ENCODE measurements at places on chromosomes 7 and 10.

- peak; percentile 38 for DNase-seq
Observed at GRCh38 chr7:101410743-101411507, 48.2 kb downstream of the COL26A1 start.

DNA sequence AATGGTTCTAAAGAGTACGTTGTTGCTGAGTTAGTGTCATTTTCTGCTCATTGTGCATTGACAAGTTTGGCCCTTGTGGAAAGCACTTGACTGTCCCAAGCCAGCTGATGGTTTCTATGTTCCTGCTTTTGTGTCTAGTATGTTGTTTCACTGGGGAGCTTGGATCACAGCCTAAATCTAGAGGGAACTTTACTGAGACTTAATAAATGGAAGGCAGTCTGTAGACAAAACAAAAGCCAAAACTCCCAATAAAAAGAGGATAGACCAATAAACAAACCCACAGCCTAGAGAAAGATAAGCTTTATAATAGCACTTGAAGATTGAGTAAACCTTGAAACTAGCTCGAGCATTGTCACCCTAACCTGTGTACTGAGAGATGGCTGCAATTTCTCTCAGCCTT lies 196.8 kb downstream of the ADRA2A start:
- no peak for DNase-seq

- no peak for DNase-seq
Observed at GRCh38 chr7:7908622-7909145, 59.9 kb upstream of the GLCCI1 start.

DNA sequence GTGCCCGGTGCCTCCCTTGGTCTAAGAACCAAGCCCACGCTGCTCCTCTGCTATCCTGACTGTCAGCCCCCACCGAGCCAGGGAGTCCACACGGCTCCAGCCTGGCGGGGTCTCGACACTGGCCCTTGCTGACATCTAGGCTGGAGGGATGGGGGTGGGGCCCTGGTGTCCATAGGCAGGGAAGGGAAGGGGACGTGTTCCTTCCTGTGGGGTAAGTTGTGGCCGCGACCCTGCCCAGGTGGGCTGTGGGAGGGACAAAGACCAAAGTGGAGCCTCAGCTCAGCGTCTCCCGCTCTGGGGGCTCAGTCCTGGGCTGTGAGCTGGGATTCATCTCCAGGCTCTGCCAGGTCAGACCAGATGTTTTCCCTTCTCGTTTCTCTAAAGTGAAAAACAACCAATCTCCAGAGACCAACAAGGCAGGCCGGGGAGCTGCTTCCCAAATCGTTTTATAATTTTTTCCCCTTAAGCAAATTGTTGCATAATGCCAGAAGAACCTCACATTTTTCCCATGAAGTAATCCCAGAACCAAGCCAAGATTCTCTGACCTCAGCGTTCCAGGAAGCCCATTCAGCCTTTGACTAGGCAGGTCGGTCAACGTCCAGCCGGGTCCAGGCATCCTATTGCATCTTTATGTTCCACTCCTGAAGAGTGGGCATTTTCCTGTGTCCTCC lies 101.2 kb downstream of the RGS10 start:
- no peak for DNase-seq

DNA sequence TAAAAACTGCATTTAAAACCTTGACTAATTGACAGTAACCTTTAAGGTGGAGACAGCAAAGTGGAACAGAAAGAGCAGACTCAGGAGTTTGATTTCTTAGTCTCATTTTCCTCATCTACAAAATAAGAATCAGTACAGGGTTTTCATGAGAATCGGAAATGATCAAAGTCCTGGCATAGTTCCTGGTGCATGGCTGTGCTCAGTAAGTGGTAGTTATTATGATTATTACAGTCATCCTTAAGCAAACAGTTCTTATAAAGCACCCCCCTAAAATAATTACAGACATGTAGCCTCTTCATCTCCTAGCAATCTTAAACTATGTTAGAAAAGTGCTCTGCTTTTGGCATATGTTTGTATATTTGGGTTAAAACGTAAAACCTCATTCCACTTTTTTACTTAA lies 18.0 kb downstream of the NEBL start:
- DNase-seq = no peak

- DNase-seq = no peak
Observed at GRCh38 chr7:74365322-74366022, 76.3 kb downstream of the CLIP2 start.

- no peak for DNase-seq
Observed at GRCh38 chr10:130835068-130835467, 476.5 kb downstream of the TCERG1L start.

DNA sequence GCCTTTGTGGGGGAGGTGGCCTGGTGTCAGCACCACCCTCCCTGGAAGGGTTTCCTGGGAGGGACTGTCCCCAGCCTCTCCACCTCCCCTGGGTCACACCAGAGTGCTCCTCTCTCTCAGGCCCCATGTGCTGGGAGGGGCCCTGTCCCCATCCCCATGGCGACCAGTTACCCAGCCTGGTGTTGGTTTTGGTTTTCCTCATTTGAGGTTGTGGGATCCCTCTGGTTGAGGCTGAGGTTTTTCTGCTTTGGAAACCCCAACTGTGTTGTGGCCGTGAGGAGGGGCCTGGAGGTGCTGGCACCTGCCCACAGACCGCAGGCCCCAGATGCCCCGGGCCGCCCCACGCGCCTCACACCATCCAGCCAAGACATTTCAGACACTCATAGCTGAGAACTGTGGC lies 106.3 kb downstream of the GRK5 start:
- DNase-seq = peak; percentile 70

DNA sequence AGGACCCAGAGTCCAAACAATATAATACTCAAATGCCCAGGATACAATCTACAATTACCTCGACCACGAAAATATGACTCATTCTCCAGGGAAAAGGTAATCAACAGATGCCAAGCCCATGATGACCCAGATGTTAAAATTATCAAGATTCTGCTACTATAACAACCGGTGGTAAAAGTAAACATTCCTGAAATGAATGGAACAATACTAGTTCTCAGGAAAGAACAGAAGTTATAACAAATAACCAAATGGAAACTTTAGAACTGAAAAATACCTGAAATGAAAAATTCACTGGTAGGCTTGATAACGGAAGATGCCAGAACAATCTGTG lies 34.1 kb upstream of the GUSB start:
- no peak for DNase-seq
